ENCODE measurements at places on chromosomes 3 and 15. TPM values are rescaled to one million over a fixed set of nuclear protein-coding genes. Genes with fewer than 3 reads are reported as not detected.
A peak's percentile ranks its signal among the peaks of the same experiment; 100 is the strongest.

SPESP1 gene
- total RNA-seq: 4.2 TPM

PLXNB1 gene
- total RNA-seq: 90.4 TPM

ITIH3 gene
- total RNA-seq: not detected

MEX3B gene
- total RNA-seq: 0.79 TPM

SIDT1 gene
- 1.3 TPM for total RNA-seq

NR1I2 gene
- total RNA-seq: not detected

- DNase-seq: peak; percentile 85
Measured at GRCh38 chr3:66133050-66133757, 87.6 kb upstream of the SLC25A26 start.

- peak; percentile 60 for DNase-seq
Measured at GRCh38 chr3:194043516-194043915, 92.4 kb upstream of the HES1 start.

DNA sequence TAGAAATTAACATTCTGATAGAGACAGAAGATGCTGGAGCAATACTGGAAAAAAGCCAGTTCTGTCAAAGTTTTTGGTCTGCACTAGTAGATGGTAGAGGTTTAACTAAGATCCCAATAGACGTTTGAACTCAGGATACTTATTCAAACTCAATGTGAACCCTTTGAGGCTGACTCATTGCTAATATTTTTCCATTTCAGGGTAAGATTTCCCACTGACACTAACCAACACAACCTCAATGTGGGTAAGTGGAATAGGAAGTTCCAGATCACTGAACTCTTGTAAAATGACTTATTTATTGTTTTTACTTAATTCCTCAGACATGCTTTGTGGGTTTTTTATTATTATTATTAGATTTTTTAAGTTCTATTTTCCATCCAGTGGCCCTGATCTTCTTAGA, 1024.8 kb downstream of the EPHA3 start:
- no peak for DNase-seq

GRCh38 chr3:66386925-66387650, 113.7 kb downstream of the LRIG1 start:
- DNase-seq: no peak

GRCh38 chr15:92968926-92969651, 69.0 kb downstream of the CHD2 start:
- no peak for DNase-seq
